NCI-H2081 treated with DMSO at 0.1 percent for 48 hours (cell line): ENCODE measurements at places on chromosomes 6 and 20.

- DNase-seq, result no peak
These were observed 58.3 kb upstream of the CDYL start for GRCh38 chr6:4717856-4718255.

DNA sequence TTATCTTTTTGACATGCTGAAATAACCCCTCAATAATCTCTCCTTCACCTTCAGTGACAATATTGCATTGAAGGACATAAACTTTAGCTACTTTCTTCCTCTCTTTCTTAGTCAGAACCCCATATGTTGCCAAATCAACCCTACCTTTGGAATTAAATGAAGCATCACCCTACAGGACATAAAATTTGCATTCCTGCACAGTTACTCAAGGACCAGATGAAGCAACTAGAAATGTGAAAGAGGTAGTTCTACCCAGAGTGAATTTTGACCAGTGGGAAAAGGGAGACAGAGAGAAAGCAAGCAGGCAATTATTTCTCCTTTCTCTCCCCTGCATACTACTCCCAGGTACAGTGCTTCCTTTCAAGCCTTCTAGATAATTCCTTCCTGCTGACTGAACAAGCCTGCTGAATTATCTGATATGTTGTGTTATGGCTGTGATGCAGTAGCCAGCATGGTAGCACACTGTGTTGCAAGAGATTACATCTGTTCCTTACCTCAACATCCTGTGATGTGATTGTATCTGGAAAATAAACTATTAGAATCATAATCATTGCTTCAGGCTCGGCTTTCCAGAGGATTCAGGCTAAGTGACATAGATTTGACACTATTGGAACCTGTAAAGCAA, 16.6 kb downstream of the TENT5A start:
- no peak for DNase-seq

GRCh38 chr6:167781066-167781767, 45.5 kb upstream of the AFDN start:
- DNase-seq, result no peak

GRCh38 chr20:37219751-37220668, 40.7 kb upstream of the MROH8 start:
- no peak for DNase-seq

DNA sequence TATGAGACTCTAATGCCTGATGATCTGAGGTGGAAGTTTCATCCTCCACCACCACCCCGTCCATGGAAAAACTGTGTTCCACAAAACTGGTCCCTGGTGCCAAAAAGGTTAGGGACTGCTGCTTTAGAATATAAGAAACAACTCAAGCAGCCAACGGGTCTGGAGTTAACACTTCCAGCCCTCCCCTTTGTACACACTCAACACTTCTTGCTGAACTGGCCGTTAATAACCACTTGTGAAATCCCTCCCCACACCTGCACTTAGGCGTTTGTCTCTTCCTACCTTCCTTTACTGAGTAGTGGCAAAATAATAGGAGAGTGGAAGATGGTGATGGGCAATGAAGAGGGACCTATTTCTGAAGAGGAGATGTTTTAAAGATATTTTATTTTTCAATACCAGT, 10.5 kb downstream of the SAYSD1 start:
- DNase-seq, result no peak

- DNase-seq, result no peak
These were observed 69.0 kb downstream of the DLL1 start for GRCh38 chr6:170221753-170222400.

DNA sequence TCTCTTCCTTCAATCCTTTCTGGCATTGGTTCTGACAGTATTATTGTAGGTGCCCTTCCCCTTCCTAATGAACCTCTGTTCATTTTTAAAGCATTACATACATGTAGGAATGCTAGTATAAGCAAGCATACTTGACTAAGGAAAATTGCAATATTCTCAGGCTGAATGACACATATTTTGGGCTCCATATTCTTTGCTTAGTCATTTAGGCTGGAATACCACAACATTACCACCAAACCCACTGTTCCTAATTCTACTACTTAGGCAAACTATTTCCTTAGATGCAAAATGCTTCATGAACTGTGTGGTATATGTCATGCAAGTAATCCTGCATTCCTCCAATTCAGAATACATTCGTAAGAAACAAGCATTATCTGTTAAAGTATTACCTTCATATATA, 113.9 kb downstream of the PRDM1 start:
- DNase-seq, result no peak

GRCh38 chr6:46022106-46022948, 6.7 kb upstream of the CLIC5 start:
- DNase-seq, result no peak

DNA sequence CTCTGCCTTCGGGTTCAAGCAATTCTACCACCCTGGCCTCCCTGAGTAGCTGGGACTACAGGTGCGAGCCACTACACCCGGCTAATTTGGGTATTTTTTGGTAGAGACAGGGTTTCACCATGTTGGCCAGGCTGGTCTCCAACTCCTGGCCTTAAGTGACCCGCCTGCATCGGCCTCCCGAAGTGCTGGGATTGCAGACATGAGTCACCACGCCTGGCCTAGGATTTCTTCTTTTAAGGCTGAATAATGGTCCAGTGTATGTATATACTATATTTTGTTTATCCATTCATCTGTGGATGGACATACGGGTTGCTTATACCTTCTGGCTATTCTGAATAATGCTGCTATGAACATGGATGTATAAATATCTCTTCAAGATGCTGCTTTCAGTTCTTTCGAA, 17.1 kb downstream of the RIOK1 start:
- no peak for DNase-seq

DNA sequence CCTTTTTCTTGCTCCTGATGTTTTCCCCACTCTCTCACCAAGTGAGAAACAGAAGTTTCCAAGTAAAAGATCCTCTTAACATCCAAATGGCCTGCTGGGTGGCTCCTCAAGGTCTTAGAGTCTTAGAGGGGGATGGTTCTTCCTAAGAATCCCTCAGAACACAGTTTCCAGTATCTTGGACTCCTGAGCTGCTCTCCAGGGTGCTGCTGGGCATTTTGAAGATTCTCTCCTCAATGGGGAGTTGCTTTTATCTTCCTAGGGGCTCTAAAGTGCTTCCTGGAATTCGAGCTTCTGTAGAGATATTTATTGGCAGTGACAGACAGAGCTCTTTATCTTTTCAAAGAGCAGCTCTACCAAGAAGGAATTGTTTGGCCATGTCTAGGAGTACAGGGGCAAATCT, 70.8 kb upstream of the SLC35B3 start:
- DNase-seq, result no peak

GRCh38 chr6:149246691-149247384, 70.7 kb upstream of the TAB2 start:
- DNase-seq, result no peak

- no peak for DNase-seq
These were observed 260.0 kb downstream of the DHX35 start for GRCh38 chr20:39222101-39222500.

DNA sequence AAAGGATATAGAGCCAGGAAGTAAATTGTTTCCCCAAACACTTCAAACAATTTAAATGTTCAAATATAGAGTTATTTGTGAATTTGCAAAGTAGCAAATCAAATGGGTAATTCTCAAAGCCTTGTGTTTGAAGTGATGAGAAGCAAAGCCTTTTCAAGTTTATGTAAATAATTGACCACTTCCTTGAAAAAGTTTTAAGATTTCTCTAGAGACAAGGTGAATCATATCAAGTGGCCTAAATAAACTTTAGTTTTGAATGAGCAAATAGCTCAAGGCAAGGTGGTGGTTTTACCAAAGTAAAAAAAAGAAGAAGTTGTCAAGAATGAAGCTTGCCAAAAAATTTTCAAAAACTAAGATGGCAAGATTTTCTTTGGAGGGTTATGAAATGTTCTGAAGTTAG, 42.6 kb upstream of the IFNGR1 start:
- DNase-seq, result no peak

DNA sequence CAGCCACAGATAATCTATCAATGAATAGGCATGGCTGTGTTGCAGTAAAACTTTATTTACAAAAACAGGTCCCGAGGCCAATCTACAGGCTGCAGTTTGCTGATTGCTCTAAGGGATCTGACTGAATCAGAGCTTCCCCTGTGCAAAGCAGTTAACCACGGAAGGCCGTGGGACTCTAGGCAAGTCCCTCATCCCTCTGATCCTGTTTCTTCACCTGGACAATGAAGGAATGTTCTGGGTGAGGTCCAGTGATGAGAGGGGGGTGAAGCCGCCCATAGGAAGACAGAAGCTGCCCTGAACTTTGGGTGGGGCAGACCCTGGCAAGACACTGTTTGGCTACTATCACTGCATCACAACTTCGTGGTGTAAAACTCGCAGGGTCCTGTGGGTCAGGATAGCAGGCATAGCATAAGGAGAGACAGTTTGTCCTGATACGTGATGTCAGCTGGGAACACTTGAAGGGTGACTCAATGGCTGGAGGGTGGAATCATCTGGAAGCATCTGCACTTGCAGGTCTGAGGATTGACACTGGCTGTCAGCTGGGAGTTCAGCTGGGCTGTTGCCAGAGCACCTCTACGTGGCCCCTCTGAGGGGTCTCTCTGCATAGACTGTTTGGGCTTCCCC, 33.3 kb upstream of the TGM2 start:
- no peak for DNase-seq

DNA sequence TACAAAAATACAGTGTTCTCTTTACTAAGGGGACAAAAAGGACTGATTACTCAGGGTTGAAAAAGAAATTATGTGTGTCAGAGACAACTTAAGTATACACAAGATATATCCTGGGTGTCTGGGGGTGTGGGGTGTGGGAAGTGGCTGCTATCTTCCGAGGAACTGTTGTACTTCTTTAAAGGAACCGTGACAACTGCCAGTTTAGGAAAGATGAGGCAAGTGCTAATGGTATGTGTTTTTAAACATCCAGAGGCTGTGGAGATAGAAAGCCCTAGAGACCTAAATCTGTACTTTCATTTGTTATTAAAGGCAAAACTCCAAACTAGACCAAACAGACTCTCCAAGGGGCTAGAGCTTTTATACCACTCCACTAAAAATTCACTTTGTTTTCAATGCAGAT, 95.6 kb downstream of the SNAP25 start:
- DNase-seq, result no peak

- no peak for DNase-seq
These were observed 103.5 kb downstream of the GJA10 start for GRCh38 chr6:89997456-89998445.

- DNase-seq, result no peak
These were observed 555 bp upstream of the ZBTB46 start for GRCh38 chr20:63831646-63831992.

GRCh38 chr20:51444922-51445438, 97.5 kb downstream of the NFATC2 start:
- DNase-seq, result no peak

DNA sequence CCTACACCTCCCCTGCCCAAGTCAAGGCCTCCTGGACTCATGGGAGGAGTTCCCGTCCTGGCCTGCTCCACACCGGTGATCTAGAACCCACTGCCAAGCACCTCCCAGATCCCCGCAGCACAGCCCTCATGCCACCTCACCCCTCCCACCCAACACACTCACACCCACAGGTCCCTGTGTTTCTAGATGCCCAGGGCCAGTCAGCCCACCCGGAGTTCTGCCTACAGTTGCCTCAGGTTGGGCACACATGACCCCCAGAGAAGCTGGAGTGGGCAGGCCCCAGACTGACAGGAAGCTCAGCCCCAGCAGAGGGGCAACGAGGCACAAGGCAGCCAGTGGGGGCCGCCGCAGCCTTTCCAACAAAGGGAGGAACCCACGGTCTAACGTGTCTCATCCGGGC, 29.6 kb downstream of the RRBP1 start:
- no peak for DNase-seq

DNA sequence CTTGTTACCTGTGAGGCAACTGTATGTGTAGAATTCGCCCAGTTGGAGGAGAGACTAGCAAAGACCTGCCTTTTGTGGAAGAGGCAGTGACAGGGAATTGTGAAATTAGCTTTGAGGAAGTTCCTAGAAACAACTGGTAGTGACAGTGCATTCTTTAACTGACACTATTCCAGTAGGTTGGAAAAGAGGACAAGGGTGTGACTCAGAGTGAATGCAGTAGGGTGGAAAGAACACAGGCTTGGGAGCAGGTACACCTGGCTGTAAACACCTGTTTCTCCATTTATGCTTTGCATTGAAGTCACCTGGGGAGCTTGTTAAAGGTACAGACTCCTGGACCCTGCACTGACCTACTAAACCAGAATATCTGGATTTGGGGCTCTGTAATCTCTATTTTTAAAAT, 295.7 kb downstream of the PHACTR1 start:
- DNase-seq, result no peak

DNA sequence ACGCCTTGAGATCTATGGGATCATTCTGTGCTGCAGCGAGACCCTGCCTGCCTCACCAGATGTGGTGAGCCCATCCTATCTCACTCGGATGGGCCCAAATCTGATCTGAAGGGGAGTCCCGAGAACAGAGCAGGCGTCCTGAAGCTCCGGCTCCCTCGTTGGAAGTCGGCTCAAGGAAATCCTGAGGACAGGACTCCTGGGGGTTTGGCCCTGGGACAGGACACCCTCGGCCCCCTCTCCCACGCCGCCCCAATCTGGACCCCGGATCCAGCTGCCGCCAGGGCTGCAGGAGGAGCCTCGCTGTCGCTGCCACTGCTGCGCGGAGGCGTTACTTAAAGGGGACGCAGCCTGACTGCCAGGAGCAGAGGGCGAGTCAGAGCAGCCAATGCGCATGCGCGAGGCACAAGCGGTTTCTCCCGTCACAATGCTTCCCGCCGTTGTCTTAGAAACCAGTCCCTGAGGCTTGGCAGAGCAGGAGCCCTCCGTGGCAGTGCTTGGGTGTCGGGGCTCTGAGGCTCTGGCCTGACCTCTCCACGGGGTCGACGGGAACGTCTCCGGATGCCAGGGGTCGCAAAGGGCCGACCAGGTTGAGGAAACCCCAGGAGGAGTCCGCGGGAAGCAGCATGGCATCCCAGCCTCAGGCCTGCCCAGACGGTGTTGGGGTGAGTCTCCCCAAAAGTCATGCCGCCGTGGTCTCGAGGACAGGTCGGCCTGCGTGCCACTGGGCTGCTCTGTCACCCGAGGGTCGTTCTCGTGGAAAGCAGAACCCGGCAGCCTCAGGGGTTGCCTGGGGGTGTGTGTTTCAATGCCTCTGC, 1567.8 kb upstream of the DEFB115 start:
- DNase-seq, result peak; percentile 1

DNA sequence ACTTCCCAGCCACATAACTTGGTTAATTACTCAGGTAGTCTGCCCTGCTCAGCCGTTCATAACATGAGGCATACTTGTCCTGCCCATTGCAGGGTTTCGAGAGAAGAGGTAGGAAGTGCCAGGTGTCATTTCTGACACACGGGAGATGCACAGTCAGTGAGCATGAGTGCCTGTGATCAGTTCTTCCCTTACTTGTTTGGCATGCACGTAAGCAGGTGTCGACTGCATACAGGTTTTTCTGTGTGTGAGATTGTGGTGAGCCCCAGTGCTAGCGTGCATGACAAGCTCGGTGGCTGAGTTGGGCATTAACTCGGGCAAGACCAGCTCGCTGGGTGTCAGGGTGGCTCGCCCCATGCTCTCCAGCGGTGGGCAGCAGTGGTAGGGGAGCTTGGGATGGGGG, 51.2 kb upstream of the SLC22A1 start:
- no peak for DNase-seq

GRCh38 chr20:53399592-53400335, 193.9 kb downstream of the ZNF217 start:
- DNase-seq, result no peak

- no peak for DNase-seq
These were observed 13.0 kb downstream of the CD83 start for GRCh38 chr6:14130435-14131075.
